ENCODE measurements at places on chromosomes 11 and 22. TPM values are rescaled to one million over a fixed set of nuclear protein-coding genes. Genes with fewer than 3 reads are reported as not detected.
A peak's percentile ranks its signal among the peaks of the same experiment; 100 is the strongest.

- DNase-seq, result no peak
Observed at GRCh38 chr22:28927630-28928029, 44.3 kb downstream of the ZNRF3 start.

GRCh38 chr11:10605941-10606381 is 37.5 kb upstream of the LYVE1 start:
- no peak for DNase-seq

DNA sequence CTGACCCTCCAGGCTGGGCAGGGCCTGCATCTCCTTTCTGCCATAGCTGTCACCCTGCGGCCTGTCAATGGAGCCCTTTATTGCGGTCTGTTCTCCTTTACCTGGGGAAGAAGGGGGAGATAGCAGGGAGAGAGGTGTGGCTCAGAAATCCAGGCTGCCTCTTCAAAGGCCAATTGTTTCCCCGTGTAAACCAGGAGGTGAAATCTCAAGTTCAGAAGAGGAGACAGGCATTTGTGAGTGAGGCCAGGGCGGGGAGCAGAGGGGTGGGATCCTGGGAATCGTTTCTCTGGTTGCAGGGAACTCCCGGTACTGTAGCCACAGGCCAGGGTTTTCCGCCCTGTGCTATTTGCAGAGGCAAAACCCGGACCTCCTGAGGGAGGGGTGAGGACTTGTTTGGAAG is 9.1 kb downstream of the DCPS start:
- no peak for DNase-seq

DNA sequence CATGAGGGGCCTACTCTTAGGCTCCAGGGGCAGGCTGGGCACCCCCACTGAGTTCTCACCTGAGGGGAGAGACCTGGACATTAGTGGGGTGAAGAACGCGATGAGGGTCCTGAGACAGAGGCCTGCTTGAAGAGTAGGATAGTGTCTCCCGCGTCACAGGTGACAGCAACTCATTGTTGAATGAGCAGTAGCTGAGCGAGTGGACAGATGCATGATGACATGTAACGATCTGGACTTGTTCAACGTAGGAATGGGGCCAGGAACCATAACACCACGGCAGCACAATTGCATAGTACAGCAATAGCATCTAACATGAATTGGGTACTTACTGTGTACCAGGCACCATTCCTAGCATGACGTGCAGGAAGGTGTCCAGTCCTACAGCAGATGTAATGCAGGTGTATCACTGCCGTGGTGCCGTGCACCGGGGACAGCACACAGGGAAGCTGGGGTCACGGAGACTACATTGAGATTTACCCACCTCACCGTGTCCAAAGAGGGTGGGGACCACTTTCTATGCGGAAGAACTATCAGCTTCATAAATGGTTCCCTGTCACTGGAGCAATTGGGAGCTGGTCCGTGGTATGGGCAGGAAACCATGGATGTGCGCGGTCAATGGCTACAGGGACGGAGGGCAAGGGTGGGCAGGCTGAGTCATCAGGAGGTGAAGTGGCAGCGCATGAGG is 1019.1 kb downstream of the TBC1D22A start:
- no peak for DNase-seq

GRCh38 chr11:90606721-90607120 is 383.9 kb upstream of the CHORDC1 start:
- no peak for DNase-seq

- no peak for DNase-seq
Observed at GRCh38 chr11:60899977-60900376, 6.4 kb downstream of the PRPF19 start.

GRCh38 chr11:19805827-19806226 is 93.2 kb downstream of the NAV2 start:
- no peak for DNase-seq

DNA sequence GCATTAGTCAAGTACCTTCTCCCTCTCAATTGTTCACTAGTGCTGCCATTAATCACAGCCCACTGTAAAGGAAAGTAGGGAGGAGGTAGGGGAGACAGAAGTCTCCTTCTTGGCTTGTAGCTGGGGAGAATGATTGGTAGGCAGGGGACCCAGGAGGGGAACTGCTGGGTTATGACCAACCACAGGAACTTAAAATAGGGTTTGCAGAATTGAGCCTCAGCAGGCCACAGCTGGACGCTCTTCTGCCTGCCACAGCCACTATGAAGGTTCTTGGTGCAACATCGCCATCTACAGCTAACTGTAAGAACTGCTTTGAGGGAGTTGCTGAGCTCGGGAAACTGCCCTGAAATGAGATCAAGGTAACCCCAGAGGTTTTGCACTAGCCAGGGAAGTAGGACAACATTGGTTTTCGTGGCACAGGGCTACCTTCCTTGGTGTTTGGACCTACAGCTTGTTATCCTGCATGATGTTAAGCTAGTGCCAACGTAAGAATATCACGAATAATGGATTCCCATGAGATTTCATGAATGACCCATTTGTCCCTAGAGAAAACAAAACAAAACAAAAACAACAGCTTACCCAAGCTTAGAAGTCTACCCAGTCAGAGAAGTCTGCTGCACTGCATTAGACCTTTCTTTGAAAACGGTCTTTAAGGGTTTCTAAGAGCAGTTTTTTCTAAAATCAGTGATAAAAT is 787.1 kb upstream of the API5 start:
- DNase-seq, result peak; percentile 68

DNA sequence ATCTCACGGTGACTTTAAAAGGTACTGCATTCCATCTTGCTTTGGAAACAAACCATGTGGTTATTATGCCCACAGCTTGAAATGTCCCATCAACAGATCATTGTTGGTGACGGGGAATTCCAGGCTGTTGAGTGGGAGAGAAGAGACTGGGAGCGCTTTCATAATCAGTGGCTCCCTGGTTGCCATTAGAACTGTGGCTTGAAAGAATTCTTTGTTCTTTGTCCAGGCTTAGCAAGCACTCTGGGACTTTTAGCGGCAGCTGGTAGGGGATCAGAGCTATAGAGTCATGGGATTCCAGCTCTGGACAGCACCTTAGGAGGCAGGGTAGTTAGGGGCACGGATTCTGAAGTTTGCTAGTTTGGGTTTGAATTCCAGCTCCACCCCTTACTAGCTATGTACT is 22.0 kb downstream of the MMP20 start:
- DNase-seq, result no peak

DNA sequence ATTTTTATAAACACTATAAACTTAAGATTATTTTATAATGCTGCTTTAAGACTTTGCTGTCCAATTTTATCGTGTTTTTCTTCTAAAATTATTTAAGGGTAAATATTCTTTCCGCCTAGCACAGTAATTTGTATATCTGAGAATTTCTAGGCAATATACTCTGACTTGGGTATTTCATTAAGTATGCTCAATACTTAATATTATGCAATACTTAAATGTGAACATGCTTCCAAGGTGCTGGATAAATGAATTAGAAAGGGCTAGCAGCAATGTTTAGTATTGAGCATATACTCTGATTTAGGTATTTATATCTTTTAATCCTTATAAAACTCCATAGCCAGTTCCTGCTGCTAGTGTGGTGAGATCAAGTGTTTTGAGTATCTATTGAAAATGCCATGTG is 60.3 kb upstream of the ANO3 start:
- no peak for DNase-seq

- no peak for DNase-seq
Observed at GRCh38 chr11:35740061-35740799, 77.7 kb downstream of the TRIM44 start.

DNA sequence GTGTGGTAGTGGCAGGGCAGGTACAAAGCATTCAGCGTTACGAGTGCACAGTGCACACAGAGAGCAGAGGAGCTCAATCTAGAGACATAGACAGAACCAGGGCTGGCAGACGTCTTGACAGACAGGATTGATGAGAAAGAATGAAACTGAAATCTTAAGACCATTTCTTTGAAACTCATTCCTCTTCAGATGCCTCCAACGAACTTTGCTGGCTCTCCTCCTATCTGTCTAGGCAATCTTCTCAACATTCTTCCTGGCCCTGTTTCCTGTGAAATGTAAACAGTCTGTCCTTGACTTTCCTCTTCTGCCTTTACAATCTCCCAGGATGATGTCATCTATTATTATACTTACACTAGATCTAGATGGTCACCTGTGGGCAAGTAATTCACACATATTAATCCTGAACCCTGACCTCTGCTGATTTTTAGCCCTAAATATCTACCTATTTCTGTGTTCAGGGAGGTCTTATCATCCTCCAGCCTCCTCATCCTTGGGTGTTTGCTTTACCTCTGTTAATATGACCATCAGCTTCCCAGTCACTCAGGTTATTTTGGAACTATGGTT is 119.5 kb downstream of the ENTHD1 start:
- no peak for DNase-seq

ACR gene
- 0.76 TPM for polyA plus RNA-seq

ISX gene
- polyA plus RNA-seq, result 0.05 TPM

C11orf58 gene
- 394 TPM for polyA plus RNA-seq

OR4A47 gene
- polyA plus RNA-seq, result not detected

SCO2 gene
- 0.83 TPM for polyA plus RNA-seq
